SJSA1 (cell line): ENCODE measurements at places on chromosomes 3 and 15.
A peak's percentile ranks its signal among the peaks of the same experiment; 100 is the strongest.

DNA sequence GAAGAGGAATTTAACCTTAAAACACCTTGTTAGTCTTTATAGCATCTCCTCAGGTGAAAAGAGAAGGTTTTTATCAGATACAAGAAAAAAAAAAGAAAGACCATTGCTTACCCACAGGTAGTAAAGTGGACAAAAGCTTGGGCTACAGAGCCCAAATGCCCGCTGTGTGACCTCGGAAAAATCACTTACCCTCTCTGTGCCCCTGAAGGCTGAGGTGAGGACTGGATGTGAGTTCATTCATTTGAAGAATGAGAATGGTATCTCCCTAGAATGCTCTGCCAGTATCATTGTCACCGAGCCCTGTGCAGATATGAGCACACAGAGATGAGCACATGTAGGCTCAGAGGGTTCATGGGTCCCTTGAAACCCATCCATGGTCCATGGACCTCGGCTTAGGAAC lies 17.6 kb upstream of the FAM240A start:
- no peak for DNase-seq

- DNase-seq: no peak
These were observed 238.0 kb upstream of the CTNNB1 start for GRCh38 chr3:40961104-40961857.

- no peak for DNase-seq
These were observed 163.4 kb upstream of the PPP2R3A start for GRCh38 chr3:135802171-135802570.

DNA sequence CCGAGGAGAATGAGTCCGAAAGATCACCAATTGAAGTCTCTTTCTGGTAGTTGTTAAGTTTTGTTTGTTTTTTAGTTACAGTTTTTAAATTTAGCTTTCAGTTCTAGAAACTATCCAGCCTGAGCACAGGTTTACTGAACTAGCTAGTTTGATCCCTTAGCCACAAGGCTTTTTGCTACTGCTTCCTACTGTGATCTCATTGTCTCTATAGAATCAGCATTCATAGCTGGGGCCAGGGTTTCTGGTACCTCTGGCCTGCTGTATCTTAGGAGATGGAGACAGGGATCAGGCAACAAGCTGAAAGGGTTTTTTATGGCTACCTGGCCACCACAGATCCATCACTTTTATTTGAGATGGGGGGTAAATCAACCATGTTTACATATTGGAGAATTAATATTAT lies 37.0 kb downstream of the GOLM2 start:
- no peak for DNase-seq

DNA sequence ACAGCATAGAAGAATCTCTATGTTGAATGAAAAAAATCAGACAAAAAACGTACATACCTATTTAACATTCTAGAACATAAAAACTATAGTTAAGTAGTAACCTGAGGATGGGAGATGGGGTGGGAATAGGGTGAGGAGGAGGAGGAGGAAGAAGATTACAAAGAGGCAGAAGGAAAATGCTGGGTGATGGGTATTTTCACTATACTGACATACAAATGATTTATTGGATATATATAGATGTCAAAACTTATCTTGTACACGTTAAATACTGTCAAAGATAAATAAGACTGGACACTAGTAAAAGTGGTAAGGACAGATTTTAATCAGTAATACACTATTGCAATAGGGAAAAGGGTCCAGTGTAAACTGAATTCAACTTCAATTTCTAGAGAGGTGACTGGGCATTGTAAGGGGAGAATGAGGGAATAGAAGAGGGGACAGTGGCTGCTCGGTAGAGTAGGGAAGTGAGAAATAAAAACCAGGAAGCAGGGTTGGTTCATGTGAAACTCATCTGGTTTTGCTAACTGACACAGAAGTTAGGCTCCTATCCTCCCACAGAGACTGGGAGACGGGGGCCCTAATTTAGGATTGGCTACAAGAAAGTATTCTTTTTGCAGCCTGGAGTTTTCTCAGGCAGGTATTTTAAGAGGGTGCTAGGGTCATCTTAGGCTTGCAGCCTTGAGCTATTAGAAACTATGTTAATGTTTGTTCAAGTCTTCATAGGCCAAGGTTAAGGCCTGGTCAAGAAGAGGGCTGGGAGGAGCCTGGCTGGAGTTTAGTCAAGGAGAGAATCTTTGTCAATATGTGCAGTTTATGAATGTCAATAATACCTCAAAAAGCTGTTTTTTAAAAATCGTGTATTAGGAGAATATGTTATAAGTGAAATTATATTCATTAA lies 15.0 kb upstream of the C15orf61 start:
- no peak for DNase-seq

GRCh38 chr15:58931987-58932588 lies 1.4 kb downstream of the SLTM start:
- peak; percentile 34 for DNase-seq

DNA sequence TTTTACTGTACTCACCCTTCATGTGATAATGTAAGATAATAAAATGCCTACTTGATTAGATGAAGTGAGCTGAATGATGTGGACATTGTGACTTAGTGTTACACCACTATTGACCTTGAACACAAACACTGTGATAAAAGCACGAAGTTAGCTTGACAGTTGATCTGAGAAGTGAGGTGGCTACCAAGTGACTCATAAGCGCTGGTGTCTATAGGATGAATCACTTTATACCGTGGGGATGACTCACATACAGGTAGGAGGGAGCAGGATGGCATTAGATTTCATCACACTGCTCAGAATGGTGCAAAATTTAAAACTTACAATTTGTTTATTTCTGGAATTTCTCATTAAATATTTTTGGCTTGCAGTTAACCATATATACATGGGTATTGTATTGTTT lies 174.7 kb upstream of the CNTN3 start:
- DNase-seq: no peak

- DNase-seq: peak; percentile 94
These were observed 15.2 kb downstream of the SSUH2 start for GRCh38 chr3:8629151-8630021.

DNA sequence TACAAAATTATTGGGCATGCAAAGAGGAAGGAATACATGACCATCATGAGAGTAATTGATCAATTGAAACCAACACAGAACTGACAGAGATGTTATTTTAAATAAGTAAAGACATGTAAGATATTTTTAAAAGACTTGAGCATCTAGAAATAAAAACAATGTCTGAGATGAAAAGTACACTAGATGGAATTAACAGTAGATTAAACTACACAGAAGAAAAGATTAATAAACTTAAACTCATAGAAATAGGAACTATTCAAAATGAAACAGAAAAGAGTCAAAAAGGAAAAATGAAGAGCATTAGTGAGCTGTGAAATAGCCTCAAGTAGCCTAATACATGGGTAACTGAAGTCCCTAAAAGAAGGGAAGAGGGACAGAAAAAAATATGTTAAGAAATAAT lies 8.5 kb upstream of the ARF4 start:
- DNase-seq: no peak

- peak; percentile 43 for DNase-seq
These were observed 53.5 kb downstream of the MSL2 start for GRCh38 chr3:136142592-136142991.

DNA sequence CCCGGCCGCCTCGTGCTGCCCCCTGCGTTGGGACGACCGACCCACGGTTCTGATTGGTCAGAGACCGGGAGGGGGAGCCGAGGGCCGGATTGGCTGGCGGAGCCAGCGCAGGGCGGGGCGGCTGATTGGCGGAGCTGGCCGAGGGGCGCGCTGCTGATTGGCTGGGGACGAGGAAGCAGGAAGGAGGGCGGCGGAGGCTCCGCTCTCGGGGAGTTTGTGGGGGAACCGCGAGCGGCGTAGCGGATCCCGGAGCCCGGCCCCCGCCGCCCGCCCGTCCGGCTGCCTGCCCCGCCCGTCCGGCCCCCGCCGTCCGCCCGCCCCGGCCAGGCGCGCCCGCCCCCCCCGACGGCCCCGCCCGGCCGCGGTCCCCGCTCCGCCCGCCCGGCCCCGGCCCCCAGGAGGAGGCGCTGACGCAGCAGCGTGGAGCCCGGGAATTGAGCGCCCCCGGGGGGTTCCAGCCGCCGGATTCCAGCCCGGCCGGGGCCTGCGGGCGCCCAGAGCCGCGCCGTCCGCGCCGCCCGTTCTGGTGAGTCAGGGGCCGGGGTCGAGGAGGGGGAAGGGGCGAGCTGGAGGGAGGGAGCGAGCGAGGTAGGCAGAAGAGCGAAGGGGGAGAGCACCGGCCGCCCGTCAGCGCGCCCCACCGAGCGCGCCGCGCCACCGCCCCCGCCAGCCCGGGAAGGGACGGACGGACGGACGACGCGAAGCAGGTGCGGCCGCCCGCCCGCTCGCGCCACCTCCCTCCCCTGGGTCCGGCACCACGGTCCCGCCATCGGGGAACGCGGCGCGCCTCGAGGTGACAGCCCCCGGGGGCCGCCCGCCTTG lies at the start of gene BAHD1:
Gene BAHD1 (plus strand): TSS at position 211 of the 822 bp plus-strand sequence. CDS start 17,512 bp downstream, outside the sequence.
- peak; percentile 98 for DNase-seq

DNA sequence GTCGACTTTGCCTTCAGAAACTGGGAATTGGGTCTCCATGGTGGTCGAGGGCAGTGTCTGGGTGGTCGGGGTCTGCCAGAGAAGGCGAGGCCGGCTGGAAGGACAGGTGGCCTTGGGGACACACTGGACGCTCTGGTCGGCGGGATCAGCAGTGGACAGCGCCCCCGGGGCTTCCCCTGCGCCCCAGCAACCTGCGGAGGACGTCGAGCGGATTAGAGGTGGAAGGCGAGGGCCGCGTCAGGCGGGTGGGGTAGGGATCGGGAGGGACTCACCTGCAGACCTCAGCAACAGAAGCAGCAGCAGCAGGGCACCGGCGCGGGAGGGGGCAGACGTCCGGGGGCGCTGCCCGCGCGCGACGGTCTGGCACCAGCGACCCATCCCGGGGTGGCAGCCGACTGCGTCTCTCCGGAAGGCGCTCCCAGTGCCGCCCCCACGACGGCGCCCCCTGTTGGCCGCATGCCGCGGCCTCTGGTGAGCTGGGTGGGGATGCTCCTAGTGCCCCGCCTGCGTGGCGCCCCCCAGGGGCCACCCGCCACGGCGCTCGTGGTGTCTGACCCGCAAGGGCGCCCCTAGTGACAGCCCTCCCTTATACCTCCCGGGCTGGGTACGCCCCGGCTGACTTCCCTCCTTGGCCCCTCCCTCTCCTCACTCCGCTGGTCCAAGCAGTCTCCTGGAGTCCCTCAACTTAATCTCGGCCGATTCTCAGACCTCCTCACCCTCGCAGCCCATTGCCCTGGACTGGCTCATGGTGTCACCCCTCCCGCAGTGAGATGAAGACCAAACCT lies at the start of gene PRSS50:
Gene PRSS50 (minus strand): TSS at position 423 of the 785 bp plus-strand sequence. CDS start 45 bp downstream, at position 378.
- DNase-seq: no peak

- DNase-seq: no peak
These were observed 175.9 kb downstream of the PDZRN3 start for GRCh38 chr3:73448761-73449301.

GRCh38 chr3:117761703-117762620 lies 1052.4 kb downstream of the TUSC7 start:
- DNase-seq: no peak

DNA sequence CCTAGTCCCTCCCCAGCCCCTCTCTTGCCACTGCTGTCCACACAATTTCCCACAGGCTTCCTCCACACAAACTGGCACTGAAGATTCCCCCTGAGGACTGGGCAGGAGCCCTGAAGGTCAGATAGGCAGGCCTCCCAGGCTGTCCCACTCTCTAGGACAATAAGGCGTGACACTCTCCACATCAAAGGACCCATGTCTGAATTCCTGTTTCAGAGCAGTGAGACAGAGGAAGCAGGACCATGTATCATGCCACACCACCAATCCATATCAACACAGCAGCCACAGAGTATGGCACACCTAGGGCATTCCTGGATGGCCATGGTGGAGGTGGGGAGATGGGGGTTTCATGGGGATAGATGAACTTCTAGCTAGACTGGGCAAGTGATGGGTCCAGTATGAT lies 13.8 kb upstream of the CCR1 start:
- DNase-seq: no peak

DNA sequence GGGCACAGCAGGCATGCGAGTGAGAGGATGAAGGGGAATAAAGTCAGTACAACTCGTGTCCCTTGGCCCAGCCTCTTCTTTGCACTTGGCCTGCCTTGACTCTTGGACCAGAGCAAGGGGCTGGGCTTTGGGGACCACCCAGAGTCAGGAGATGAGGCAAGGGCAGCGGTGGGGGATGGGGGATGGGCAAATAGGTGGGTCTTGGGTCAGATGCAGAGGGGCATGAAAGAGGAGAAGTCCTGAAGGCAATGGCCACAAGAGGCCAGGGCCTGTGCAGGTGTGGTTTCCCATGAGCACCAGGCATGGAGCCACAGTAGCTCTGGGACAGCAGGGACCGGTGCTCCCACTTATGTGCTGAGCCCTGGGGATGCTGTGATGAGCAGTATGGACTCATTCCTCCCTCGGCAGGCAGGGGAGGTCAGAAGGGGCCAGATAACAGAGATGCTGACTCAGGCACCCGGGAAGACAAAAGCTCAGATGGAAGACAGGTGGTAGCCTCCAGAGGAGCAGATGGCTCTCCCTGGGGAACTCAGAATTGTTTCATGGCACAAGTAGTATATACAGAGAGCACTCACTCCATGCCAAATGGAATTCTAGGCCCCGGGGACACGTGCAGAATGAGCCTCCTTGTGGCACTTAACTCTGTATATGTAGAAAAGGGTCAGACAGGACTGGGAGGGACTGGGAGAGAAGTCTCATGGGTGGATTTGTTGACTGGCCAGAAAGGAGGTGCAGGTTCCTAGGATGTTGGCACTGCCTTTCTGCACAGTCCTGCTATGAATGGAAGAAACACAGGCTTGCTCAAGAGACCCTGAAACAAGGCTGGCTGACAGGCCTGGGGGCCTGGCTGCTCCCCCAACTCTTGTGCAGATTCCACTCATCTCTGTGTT lies 14.3 kb downstream of the ZBTB47 start:
- DNase-seq: no peak

- no peak for DNase-seq
These were observed 241.3 kb upstream of the LRTM1 start for GRCh38 chr3:55169161-55169560.

DNA sequence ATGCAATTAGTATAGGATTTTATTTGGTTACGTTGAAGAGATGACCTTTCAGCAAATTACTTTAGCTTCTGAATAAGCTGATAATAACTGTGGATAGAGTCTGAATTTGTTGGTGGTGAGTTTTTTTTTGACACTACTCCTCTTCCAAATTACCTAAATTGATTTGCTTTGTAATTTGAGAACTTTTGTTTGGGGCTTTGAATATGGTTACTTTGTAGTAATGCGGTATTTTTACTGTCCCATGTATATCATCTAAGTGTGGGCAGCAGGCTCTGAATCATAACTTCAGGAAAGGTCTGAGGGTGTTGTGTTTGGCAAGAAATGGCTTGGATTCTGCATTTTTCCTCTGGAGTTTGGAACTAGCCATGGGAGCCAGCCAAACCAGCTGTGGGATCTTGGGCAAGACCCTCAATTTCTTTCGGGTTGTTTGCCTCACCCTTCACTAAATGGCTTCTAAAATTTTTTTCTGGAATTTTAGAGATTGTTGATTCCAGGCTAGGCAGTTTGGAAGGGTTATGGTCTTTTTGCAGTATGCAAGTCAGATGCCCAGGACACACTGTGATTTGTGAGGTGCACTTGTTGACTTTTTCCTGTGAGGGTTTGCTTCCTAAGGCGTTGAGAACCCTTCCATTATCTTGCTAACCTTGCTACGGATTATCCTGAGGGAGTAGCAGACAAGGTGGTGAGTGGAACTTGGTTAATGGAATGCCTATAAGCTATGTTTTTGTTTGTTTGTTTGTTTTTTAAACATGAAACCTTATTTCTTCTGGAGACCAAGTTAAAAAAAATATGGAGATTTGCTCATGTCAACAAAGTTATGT lies 10.4 kb downstream of the PTPRG start:
- DNase-seq: no peak

GRCh38 chr15:60696523-60696859 lies 217.5 kb upstream of the ICE2 start:
- no peak for DNase-seq
